ENCODE measurements at places on chromosomes 2 and 18.

DNA sequence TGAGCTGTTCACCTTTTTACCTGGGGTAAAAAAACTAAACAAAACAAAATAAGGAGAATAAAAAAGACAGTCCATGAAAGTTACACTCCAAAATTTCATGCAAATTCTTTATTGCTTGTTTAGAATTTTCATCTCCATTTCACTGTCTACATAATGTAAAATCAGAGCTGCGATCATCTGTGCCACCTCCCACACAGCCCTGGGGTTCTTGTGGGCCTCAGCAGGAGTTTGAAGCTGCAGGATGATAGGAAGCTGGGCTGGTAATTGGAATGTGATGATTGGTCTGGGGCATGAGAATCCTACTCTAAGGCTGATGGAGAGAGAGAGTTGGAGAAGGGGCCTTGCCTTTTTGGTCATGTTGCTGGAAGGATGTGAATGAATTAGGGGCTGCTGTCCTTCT is 4.2 kb upstream of the LHCGR start:
- no peak for DNase-seq

GRCh38 chr2:149038442-149039212 is at the start of gene LYPD6B:
Gene LYPD6B, plus strand, starts transcription at chr2:149038699. Its CDS starts 92,250 bp downstream, at chr2:149130949.
- peak; percentile 80 for DNase-seq

- DNase-seq = no peak
These were observed 92.7 kb upstream of the ETAA1 start for GRCh38 chr2:67304300-67304890.

- no peak for DNase-seq
These were observed 278.6 kb upstream of the HS6ST1 start for GRCh38 chr2:128597121-128597762.

DNA sequence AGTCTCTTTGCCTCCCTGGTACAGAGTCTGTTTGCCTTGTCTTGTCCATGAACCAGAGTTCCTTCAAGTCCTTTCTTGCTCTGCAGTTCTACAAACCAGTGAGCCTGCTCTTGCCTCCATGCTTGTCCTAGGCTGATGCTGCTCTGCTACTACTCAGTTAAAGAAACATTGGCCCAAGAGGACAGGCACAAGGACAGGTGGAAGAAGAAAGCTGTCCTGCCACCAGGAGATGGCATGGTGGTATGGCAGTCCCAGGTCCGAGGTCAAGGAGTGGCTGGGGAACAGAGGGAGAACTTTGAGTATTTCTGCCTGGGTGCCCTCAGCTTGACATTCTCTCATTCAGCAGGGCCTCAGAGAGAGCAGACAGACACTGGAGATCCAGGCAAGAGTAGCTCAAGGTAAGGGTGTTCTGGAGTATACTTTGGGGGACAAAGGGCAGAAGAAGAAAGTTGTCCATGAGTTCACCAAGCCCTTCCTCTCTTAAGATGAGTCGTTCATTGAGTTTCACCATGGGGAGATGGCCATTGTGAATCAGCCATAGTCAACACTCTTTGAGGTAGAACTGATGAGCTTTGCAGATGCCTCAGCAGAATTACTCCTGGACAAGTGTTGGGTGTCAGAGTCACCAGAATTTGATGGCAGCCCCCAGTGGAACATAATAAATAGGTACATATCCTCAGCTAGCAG is 20.4 kb downstream of the TTC32 start:
- no peak for DNase-seq

DNA sequence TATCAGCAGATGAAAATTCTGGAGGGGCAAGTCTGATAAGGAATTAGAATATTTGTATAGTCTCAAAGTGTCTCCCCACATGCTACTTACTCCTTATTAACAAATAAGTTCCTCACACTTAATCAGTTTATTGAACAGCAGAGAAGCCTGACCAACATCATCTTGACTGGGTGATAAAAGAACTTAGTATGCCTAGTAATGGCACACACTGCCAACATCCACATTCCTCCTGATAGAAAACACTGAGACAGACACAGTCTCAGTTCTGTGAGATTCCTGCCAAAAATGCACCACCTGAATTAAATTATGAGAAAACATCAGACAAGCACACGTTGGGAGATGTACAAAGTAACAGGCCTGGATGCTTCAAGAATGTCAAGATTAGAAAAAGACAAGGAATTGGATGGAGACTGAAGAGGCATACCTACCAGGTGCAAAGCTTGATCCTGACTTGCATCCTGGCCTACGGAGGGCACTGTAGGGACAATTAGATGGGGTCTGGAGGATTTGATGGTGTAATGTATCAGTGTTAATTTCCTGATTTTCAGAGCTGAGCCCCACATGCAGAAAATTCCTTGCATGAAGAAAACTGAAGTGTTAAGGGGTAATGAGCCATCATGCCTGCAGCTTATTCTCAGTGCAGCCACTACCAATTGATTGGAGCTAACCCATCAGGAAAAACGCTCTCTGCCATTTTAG is 200.4 kb upstream of the SH3BP4 start:
- DNase-seq = no peak

- DNase-seq = no peak
These were observed 367 bp downstream of the FBXO48 start for GRCh38 chr2:68466778-68467076.

GRCh38 chr18:23995180-23995579 is 19.4 kb upstream of the TTC39C start:
- no peak for DNase-seq
